GM23248 (cell line): ENCODE measurements at places on chromosomes 12 and 14.

DNA sequence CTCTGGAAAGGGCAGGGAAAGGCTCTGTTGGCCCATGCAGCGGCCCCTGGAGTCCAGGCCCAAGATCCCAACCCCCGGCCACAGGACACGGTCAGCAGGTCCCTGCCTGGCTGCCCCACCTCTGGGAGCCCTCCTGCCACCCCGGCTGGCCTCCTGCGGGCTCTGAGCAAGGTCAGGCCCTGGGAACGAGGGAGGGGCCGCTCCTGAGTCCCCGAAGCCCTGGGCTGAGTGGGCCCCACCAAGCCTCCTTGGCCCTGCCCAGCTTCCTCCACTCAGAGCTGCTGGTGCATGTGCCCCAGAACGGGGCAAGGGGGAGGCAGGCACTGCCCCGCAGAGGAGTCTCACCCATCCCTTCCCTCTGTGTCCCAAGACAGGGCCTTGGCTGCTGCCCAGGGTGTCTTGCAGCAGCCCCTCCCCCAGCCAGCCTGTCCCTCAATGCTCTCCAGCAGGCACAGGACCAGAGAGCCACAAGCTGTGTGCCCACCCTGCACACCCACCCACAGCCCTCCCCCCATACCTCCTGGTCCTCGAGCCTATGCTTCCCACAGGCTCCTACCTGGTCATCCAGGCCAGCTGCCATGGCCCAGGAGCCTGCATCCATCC is 7.4 kb upstream of the C14orf180 start:
- DNase-seq: no peak

- DNase-seq: peak; percentile 84
Observed at GRCh38 chr12:64627771-64628170, 17.5 kb downstream of the RASSF3 start.

DNA sequence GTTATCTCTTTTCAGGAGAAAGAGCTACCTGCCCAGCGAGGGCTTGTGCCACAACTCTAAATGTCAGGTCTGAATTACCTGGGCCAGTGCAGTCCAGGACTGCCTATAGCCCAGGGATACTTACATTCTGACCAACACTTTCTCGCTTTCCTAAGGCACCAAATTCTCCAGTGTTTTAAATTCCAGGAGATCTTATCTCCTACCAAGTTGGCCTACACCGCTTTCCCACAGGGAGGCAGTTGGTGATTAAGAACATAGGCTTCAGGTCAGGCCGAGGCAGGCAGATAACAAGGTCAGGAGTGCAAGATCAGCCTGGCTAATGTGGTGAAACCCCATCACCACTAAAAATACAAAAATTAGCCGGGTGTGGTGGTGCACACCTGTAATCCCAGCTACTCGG is 41.1 kb downstream of the RPS29 start:
- no peak for DNase-seq

- DNase-seq: no peak
Observed at GRCh38 chr12:95699579-95699978, 91.0 kb downstream of the NTN4 start.

- DNase-seq: no peak
Observed at GRCh38 chr14:20801726-20802125, 918 bp downstream of the RNASE1 start.

GRCh38 chr12:105721051-105721825 is 390.7 kb downstream of the C12orf75 start:
- DNase-seq: peak; percentile 43

DNA sequence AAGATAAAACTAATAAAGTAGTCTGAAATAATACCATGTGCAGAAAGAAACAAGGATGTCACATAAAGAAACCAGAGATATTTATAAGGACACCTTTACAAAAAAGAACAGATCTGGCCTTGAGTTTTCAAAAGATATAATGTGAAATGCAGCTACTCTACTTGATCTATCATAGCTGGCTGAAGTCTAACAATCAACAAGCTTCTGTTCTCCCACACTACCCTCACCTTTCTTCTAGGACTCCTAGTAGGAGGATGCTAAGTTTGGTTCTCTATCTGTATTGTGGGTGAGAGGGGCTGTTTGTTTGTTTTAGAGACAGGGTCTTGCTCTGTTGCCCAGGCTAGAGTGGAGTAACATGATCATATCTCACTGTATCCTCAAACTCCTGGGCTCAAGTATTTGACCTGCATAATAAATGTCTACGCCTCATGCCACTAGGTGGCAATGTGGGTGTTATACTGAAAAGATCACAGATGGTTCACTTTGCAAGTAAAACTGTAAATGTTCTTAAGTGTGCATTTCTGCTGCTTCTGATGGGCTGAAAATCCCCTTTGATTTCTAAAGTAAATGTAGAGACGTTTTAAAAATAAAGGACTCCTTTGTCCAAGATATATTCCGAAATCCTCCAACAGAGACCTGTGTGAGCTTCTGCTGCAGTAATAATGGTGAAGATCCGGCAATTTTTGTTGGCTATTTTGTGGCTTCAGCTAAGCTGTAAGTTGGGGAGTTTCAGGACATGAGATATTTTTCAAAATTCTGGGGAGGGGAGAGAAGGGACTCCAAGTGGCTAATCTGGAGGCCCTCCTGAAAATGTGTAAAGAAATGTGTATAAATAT is 269.3 kb downstream of the DAD1 start:
- peak; percentile 68 for DNase-seq

- no peak for DNase-seq
Observed at GRCh38 chr12:57892232-57892972, 45.9 kb upstream of the CTDSP2 start.

DNA sequence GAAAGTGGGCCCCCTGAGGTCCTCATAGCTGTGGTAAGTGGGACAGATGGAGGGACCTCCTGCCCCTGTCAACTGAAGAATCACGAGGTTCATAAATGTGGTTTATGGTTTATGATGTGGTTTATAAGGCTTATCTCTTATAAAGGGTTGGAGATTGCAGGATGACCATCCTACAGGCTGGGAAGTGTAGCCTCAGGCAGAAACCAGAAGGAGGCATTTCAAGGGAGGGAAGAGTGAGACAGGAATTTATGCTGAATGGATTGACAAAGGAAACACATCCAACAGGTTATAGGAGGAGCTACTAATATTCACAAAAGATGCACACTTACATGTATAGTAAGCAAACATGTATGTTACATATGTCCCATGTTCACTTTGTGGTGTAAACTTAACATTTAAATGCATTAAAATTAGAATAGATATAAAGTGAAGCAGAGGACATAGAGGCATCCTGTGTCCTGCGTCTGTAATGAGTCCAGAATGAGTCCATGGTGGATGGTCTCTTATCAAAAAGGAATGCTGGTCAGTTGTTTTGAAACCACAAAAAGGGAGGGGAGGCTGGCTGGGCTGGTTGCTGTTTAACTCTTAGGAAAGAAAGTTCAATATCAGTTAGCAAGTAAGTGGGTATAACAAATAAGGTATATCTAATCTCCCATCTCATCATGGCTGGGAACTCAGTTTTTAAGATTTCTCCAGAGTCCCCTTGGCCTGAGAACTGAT is 149.0 kb upstream of the RMST start:
- no peak for DNase-seq

- DNase-seq: peak; percentile 76
Observed at GRCh38 chr12:98698603-98699463, 53.7 kb downstream of the APAF1 start.

DNA sequence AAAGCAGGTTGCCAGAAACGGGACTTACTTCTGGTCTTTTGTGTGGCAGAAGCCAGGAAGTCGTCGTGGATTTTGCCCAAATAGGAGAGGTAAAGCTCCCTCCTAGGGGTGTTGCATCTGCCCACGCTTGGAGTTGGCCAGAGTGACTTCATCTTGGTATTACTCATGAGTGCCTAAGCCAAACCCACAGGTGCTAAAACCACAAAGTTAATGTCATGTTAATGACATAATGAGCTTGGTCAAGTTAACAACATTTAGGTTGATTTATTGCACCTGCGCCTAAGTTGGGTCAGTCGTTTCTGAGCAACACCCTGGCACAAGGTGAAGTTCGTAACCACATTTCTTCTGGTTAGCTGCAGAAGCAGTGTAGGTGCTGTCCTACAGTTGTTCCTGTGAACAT is 225.2 kb downstream of the FUT8 start:
- peak; percentile 25 for DNase-seq

- no peak for DNase-seq
Observed at GRCh38 chr14:43792980-43793379, 714.1 kb downstream of the FSCB start.

- DNase-seq: peak; percentile 82
Observed at GRCh38 chr12:117832459-117833457, 136.0 kb downstream of the KSR2 start.

DNA sequence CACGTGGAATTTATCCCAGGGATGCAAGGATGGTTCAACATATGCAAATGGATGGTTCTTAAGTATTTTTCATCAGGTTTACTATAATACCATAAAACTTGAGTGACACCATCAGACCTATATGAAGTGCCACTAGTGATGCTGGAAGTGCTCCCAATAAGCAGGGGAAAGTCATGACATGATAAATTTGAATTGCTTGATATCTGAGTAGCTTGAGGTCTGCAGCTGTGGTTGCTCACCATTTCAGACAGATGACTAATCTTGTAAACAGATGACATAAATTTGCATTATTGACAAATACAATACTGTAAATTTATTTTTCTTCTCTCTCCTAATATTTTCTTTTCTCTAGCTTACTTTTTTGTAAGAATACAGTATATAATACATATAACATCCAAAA is 13.7 kb upstream of the PRPF39 start:
- peak; percentile 12 for DNase-seq

DNA sequence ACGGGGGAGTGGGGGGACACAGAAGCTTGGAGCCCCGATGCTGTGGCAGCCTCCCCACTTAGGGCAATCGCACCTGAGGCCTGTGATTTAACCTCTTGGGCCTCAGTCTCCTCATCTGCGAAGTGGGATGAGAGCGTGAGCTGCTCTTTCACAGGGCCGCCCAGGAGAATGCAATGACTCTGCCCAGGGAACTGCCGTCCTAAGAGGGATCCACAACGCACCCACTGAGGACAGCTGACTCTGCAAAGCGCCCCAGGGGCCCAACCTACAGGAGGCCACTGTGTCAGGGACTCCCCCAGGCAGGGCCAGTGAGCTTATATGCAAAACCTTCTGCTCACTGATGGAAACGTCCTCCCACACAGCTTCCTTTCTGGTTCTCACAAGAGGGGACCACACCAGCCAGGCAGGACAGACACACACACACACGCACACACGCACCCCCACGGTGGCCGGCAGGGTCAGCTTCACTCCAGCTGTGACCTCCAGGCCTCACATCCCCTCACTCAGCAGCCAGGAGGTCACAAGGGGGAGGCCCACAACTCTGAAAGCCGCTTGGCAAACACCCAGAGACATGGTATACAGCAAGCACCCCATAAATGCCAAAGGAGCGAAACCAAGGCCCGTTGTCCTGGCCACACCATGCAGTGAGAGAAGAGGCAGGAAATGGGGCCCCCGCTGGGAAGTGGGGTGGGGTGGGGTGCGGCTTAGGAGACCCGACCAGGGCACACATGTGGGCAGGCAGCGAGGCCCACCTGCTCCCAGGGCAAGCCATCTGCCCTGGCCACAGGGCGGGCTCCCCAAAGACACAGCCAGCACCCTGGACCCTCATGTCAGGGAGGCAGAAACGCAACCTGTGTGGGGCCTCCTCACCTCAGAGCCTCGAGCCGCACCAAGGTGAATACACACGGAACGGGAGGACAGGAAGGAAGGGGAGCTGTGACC is 73.3 kb downstream of the NCOR2 start:
- no peak for DNase-seq

DNA sequence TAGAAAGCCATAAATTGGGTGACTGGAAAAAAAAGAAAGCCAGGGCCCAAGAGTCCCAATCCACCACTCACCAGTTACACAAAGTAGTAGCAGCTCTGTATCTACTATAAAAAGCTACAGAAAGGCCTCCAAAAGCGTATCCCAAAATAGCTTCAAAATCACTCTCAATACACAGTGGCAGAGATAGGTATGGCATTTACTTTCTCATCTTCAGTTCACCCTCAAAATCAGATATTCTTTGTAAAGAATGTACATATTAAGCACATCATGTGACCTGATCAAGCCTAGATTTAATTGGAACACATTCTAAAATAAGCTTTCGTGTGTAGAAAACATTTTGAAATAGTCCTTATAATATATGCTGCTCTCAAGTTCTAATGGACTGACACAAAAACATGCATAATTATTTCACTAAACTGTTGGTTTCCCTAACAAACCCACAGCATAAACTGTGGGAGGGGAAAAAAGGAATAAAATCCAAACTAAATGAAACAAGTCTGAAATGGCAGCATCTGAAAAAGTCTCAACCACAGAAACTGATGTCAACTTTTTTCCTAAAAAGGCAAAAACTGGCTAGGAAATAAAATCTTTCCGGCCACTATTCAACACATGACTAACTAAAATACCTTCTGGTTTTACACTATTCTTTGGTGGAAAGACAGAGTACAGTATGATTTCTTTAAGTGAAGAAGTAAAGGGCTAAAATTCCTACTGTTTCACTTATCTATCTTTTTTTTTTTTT is 25.9 kb downstream of the UBE2N start:
- DNase-seq: peak; percentile 75

DNA sequence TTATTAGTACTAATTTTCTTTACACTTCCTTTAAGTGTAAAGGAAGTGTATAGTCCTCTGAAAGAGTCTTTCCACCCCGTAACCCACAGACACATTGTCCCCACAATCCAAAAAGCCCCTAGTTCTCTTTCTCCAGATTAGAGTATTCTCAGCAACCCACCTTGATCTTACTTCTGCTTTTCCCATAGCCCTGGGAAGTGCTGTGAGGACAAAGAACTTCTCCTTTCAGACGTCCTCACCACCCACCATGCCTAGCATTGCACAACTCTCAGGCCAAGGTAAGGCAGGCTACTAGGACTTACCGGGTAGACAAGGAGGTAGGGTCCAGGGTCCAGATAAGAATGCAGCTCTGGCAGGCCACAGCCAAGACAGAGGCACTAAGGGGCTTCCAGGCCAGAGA is 7.4 kb downstream of the AAAS start:
- DNase-seq: no peak

DNA sequence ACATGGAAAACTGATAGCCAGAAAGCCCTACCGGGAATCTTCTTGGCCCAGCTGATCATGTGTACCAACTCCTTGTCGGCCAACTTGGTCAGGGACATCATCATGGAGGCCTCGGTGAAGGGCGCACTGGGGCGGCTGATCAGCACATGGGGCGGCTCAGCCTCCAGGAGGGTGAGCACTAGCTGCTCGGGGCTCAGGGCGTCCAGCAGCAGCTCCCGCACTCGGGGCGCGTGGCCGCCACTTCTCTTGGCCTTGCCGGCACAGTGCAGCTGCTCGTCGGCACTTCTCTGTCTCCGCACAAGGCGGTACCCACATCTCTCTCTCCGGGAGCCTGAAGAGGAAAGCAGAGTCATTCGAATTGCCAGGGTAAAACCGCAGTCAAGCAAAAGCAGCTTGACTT is 33.8 kb downstream of the ESR2 start:
- DNase-seq: no peak

GRCh38 chr14:44428231-44428945 is 78.7 kb downstream of the FSCB start:
- DNase-seq: no peak

DNA sequence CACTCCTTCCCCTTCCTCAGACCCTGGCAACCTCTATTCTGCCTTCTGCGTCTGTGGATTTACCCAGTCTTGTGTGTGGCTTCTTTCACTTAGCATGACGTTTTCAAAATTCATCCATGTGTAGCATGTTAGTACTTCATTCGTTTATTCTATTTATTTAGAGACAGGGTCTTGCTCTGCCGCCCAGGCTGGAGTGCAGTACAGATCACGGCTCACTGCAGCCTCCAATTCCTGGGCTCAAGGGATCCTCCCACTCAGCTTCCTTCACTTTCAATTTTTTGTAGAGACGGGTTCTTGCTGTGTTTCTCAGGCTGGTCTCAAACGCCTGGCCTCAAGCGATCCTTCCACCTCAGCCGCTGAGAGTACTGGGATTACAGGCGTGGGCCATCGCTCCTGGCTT is 37.0 kb downstream of the B4GALNT3 start:
- DNase-seq: no peak

GRCh38 chr14:91216731-91217226 is 27.7 kb downstream of the GPR68 start:
- no peak for DNase-seq
